ENCODE measurements at places on chromosomes 6 and 20.
A peak's percentile ranks its signal among the peaks of the same experiment; 100 is the strongest.

DNA sequence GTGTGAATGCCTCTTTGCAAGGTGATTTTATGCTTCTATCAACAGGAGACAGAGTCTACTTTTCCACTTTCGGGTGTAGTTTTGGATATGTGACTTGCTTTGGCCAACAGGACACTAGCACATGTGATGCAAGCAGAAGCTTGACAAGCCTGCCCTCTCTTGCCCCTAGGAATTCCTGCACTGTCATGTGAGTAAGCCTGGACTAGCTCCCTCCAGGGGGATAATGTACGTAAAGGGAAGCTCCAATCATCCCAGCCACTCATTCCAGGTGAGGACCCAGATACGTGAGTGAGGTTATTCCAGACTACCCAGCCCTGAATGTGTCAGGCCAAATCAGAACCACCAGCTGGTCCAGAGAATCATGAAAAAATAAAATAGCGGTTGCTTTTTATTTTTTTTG lies 33.3 kb downstream of the BEND3 start:
- DNase-seq: no peak

DNA sequence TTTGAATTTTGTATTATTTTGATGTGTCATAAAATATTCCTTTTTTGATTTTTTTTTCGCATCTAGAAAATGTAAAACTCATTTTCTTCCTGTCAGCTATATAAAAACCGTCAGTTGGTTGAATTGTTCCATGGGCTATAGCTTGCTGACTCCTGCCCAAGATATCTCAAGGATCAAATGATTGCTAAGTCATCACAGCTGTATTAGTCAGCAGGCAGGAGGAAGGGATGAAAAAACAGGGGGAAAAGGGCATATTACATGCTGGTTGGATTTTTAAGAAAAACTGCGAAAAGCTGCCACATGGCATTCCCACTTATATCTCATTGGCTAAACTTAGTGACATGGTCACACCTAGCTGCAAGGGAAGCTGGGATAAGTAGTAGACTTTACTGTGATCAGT lies 569.9 kb downstream of the BCKDHB start:
- no peak for DNase-seq

GRCh38 chr6:40719671-40720374 lies 132.7 kb upstream of the LRFN2 start:
- peak; percentile 73 for DNase-seq

- no peak for DNase-seq
These were observed 327.7 kb downstream of the DHX35 start for GRCh38 chr20:39289831-39290230.

DNA sequence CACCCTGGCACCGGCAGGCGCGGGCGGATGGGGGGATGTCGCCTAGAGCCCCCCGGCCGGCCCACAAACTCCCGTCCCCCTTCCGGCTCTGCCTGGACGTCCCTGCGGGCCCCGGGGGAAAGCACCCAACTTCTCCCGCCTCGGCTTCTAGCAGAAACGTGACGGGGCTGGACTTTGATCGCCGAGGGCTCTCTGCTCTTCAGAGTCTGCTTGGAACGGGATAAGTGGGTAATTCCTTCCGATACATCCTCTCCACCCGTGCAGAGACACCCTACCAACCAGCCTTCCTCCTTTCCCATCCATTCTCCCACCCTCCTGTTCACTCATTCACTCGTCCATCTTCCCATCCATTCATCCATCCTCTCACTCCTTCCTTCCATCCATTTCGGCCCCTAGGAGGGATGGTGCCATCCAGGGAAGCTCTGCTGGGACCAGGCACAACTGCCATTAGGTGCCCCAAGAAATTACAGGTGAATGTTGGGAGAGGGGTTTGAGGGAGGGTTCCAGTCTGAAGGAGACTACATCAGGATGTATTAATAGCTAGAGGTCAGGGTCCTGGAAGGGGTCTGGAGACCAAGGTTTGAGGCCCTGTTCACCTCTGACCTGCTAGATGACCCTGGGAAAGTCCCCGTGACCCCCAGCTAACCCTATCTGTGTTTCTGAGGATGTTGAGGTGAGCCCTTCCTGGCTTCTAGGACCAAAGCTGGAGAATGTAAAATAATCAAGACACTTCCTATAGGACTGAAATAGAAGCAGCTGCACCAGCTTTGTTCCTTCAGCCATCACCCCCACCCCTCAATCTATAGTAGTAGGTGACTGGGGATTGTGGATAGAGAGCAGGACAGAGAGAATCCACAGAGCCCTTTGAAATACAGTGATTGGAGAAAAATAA lies 538 bp downstream of the TTLL9 start:
- no peak for DNase-seq

- DNase-seq: no peak
These were observed 15.0 kb downstream of the NANP start for GRCh38 chr20:25608774-25609173.

DNA sequence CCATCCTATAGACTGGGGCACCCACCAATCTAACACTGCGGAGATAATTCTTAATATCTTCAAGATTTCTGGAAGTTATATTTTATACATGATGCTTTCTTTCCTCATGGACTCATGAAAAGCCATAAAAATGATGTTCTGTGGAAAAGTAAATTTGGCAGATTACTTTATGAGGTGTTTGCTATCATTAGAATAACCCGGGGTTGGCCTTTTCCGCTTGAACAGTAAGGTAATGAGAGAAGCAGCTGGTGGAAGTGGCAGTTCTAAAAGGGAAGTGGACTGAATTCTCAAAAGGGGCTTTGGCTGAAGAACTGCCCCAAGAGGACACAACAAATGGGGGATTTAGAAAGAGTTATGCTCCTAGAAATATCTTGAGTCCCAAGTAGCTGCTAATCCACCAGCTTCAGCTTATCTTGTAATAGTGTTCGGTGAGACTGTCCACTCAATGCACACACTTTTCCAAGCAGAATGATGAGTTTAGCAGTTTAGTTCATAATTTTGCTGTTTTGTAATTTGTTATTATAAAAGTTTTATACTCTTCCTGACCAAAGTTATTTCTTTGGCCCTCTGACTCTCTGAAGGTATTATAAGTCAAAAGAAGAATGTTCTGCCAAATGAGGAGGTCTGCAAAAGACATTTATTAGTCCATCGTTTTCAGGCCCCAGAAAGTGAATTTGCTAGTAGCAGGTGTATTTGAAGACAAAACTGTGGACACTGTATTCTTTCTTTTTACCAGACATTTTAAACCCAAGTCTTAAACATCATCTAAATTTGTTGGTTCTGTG lies 2.9 kb downstream of the ISM1 start:
- DNase-seq: no peak

DNA sequence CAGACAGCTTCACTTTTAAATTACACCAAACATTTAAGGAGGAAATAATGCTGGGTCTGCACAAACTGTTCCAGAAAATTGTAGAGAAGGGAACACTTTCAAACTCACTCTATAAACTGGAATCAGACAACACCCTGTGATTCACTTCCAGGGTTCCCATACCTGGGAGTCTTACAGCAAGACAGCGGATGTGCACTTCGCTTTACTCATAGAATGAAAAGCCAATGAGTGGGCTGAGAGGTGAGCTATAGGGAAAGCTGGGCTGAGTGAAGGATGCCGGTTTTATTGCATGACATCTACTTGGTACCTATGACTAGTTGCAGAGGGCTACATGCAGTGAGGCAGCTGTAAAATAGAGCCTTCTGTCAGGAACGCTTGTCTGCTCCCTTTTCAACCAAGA lies 152.1 kb downstream of the FNDC1 start:
- no peak for DNase-seq

DNA sequence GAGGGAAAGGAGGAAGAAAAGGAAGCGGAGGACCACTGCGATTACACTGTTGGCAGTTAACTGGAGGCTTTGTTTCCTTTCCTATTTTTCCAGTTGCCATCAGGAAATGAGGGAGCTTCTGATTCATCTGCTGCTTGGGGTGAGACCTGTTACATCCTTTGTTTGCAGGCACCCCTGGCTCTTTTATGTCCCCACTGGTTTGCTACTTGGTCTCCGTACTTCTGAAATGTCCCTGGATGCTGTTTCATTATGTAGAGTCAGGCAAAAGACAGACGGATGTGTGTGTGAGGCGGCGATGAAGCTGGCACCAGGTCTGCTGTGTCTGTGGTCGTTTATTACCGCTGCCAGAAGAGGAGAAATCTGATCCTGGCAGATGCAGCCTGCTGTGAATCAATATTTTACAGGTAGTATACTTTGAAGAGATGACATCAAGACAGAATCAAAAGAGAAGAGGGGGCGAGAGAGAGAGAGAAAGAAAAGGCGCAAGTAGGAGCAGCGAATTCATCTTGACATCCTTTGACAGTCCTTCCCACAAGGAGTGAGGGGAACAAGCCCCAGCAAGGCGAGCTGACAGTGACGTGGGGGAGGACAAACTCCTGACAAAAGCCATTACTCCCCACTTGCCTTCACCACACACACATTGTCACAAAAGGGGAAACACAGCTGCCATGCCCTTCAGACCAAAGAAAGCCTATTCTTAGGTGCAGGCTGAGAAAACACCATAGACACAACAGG lies 145.9 kb upstream of the FBXL4 start:
- DNase-seq: no peak

- DNase-seq: no peak
These were observed 136.3 kb downstream of the TFAP2C start for GRCh38 chr20:56765172-56766073.

GRCh38 chr6:105992315-105992961 lies 93.7 kb upstream of the PRDM1 start:
- DNase-seq: peak; percentile 93

GRCh38 chr6:72283571-72283970 lies 338.3 kb upstream of the KCNQ5 start:
- DNase-seq: no peak

- peak; percentile 43 for DNase-seq
These were observed 156.1 kb downstream of the COL21A1 start for GRCh38 chr6:56091159-56091869.

GRCh38 chr6:75204959-75205775 lies 686 bp downstream of the COL12A1 start:
- DNase-seq: peak; percentile 59

DNA sequence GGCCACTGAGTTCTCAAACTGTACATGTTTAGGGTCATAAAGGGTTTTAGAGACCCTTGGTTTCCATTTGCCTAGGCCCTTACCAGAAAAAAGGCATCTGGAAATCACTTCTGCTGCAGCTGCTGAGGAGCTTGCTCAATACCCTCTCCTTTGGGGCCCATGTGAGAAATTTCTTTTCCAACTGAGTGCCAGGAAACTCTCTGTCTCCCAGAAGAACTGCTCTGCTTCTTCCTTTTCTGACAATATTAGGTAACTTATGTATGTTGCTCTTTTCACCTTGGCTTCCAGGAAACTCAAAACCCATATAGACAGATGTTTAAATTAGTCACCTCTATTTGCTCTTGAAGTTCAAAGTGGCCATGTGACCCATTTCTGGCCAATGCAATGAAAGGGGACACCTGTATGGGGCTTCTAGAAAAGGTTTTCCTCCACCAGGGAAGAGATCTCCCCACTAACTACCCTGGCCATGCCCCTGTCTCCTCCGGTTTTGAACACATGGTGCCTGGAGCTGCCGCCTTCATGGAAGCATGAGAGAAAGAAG lies 121.6 kb downstream of the PREX1 start:
- no peak for DNase-seq

- no peak for DNase-seq
These were observed 7.3 kb downstream of the DNTTIP1 start for GRCh38 chr20:45798935-45799642.

DNA sequence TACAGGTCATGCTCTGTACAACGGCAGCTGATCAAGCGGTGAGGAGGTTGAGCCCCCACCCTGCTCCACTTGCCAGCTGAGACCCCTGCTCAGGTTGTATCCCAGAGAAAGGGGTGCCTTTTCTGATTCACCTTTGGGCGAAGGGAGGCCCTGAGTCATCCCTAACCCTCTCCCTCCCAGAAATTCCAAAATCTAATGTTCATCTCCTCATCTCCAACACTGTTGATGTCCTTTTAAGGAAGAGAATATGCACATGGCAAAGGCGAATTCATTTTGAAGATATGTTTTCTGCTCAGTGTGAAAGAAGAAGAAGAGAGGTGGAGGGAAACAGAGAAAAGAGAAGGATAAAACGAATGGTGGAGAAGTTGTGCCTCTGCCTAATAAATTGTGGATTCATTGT lies 120.5 kb downstream of the SCML4 start:
- DNase-seq: no peak

GRCh38 chr6:154614101-154614500 lies 103.6 kb upstream of the CNKSR3 start:
- DNase-seq: no peak

GRCh38 chr20:43151901-43152300 lies 37.8 kb downstream of the PTPRT start:
- peak; percentile 84 for DNase-seq

All from muscle of back (tissue), 13 donors.